ENCODE measurements at places on chromosomes 3 and 15.

DNA sequence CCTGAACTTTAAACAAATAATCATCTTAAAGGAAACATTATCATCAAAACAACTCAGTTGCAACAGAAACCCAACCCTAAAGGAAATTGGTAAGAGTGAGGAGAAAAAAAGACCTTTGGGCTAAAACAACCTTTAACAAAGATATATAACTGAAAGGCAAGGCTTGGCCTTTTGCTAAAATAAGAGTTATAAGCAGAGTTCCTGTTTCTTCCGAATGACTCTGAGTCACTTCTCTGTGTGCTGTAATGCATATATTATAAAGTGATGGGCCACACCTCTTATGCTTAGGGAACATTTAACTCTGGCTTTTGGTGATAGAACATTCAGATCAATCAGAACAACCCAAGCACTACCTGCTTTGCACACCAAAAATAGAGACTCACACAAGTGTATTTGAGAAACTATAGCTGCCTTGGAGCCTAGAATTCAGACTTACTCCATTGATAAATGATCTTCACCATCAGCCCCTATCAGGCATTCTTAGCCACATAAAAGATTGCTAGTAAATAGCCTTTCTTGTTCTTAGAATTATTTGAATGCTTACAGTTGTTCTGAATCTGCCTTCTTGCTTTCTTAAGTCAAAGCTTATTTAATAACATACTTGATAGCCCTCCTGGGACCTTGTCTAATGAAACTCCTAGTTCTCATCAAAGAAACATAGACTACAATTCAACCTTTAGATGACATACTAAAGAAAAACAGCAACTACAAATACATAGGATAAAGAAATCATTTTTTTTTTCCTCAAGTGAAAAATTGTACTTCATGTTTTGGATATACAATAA is 294.2 kb upstream of the SEMA6D start:
- no peak for DNase-seq

GRCh38 chr3:100984308-100984707 is 8.9 kb downstream of the ABI3BP start:
- DNase-seq = no peak

- no peak for DNase-seq
Observed at GRCh38 chr15:70199540-70200410, 102.1 kb upstream of the TLE3 start.

GRCh38 chr15:96064351-96064756 is 266.1 kb upstream of the NR2F2 start:
- no peak for DNase-seq

DNA sequence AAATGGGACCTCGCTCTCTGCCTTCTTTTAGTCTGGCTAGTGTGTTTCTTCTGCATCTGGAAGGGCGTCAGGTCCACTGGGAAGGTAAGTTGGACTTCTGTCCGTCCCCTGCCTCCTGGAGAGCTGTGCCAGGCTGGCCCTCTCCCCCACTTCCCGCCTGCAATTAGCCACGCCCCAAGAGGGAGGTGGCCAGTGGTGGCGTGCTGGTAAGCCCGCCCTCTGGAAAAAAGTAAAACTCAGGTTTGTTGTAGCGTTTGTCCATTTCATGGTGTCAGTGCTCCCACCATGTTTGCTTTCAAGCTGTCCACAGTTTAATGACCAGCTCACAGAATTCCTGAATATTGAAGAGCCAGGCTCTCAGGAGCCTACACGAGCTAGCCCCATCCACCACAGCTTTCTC is 55.6 kb downstream of the SLC6A6 start:
- DNase-seq = no peak

- peak; percentile 2 for DNase-seq
Observed at GRCh38 chr3:62529230-62529629, 155.9 kb upstream of the FEZF2 start.

- no peak for DNase-seq
Observed at GRCh38 chr3:42702066-42702951, at the start of gene HHATL. Gene HHATL, minus strand, starts transcription at chr3:42702798. Its CDS starts 1,972 bp downstream, at chr3:42700826.

DNA sequence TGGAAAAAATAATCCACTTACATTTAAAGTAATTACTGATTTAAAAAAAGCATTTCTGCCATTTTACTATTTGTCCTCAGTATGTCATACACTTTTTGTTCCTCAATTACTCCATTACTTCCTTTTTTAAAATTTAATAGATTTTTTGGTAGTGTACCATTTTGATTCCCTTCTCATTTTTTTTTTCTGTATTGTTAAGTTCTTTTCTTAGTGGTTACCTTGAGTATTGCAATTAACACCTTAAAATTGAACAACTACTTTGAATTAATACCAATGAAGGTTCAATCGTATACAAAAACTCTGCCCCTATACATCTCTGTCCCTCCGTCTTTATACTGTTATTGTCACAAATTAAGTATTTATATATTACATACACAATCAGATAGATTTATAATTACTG is 240.6 kb upstream of the LMCD1 start:
- no peak for DNase-seq

GRCh38 chr15:33807665-33808064 is 160.6 kb upstream of the CHRM5 start:
- DNase-seq = no peak

DNA sequence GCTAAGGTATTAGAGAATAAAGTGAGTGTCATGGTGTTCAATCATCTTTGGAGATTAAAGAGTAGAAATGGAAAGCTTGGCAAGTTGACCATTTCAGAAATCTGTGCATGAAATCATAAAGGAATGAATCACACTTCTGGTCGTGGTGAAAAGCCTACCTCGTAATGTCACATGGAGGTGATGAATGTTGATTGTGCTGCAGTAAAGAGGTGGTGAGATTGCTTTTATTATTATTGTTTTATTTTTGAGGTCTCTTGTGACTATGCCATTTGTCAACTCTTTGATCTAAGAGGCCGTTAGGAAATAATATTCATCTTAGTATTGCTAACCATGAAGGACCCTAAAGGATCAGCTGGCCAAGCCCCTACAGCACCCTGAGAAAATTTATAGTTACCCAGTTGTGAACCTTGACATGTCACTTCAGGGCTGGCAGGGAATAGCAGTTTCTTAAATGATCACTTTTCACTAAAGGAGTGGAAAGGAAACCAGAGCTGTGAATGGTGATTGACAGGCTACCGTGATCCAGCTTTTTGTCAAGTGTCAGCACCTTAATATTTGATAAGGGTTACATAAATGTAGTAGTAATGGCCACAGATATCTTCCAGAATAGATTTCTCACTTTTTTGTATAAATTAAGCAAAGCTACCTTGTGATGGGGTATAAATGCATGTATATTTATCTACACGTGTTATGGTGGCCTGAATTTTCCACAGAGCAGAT is 203.9 kb downstream of the PTPRG start:
- DNase-seq = no peak

DNA sequence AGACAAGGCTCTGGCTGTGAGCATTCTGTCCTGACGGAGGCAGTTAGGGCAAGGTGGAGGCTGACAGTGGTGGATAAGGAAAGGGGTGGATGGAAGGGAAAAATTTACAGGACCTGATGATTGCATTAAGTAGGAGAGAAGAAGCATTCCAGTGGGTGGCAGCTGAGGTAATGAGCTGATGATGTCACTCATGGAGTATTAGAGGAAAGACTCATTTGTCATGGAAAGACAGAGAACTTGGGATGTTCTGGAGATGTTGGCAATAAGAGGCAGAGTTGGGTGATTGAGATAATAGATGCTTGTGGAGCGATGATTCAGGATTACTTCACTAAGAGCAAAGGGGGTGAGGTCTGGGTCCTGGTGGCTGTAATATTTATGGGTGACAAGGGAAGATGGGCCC is 63.6 kb upstream of the SCN5A start:
- DNase-seq = no peak

DNA sequence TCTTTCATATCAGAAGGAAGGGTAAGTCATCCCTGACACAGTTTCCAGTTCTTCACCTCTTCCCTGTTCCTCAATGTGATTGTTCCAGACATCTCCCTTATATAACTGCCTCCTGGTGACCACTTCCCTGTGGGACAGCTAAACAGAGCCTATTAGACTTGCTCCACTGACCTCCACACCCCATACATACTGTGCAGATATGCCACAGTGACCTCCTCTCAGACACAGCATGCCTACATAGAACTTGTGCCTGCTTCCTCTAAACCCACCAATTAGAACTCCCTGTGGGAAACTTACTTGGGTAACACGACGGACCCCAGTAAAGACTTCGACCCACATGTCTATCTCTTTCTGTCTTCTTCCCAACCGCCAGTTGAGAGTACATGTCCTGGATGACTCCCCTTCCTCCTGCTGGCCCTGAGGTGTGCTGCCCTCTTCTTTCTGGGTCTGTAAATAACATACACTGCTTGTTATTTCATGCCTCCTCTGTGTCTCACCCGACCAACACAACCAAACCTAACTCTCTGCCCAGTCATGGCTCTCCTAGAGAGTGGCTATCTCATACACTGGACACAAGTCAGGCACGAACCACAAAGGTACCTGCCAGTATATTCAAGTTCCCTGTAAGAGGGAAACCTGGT is 53.0 kb downstream of the IGSF11 start:
- no peak for DNase-seq

GRCh38 chr15:88003541-88004327 is 252.8 kb downstream of the NTRK3 start:
- DNase-seq = no peak

- DNase-seq = no peak
Observed at GRCh38 chr15:68442041-68442440, 10.1 kb upstream of the ITGA11 start.

DNA sequence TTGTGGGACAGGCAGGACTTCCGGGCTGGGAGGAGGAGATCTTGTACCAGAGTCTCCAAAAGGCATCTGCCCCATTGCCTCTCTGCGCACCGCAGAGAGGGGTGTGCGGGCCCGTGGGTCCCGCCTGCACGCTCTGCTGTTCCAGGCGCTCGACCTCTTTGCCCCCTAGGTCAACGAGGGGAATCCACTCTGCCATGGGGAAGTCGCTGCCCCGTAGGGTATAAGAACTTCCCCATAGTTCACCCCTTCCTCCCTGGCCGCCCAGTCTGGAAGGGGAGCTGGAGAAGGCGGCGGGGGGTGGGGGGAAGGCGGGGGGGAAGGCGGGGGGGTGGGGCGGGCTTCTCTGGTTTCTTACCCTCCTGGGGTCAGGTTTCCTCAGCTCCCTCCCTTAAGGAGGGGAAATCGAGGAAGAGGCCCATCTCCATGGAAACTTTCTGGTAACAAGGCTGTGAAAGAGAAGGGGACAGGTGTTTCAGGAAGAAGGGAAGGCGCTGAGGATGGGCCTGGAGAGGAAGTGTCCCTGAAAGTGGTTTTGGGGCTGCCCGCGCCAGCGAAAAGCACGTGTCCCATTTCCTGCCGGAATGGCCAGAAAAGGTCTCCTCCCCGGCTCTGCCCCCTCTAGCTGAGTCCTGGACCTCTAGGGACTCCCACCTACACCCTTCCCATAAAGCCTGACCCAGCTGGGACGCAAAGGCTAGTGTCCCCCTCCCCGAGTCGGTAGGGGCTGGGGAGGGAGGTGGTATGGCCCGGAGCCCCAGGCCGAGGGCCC is 27.5 kb downstream of the NR1I2 start:
- DNase-seq = no peak

- no peak for DNase-seq
Observed at GRCh38 chr3:142174559-142174958, 25.2 kb upstream of the TFDP2 start.

- DNase-seq = no peak
Observed at GRCh38 chr15:57923750-57924149, 141.8 kb downstream of the ALDH1A2 start.

- no peak for DNase-seq
Observed at GRCh38 chr3:98990657-98991056, 89.2 kb upstream of the DCBLD2 start.

DNA sequence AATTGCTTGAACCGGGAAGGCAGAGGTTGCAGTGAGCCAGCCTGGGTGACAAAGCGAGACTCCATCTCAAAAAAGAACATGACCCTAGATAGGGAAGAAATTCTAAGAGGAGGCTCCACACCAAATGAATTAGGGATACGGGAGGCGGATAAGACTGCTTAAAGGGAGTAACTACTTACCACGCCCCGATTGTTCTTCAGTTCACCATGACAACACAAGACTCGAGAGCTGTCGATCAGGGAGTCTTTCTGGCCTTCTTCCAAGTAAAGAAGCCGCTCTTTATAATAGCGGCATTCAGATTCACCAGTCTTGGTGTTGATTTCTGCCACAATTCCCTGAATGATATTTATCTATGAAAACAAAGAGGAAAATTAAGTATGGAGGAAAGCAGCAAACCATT is 53.9 kb upstream of the TASOR start:
- DNase-seq = no peak

DNA sequence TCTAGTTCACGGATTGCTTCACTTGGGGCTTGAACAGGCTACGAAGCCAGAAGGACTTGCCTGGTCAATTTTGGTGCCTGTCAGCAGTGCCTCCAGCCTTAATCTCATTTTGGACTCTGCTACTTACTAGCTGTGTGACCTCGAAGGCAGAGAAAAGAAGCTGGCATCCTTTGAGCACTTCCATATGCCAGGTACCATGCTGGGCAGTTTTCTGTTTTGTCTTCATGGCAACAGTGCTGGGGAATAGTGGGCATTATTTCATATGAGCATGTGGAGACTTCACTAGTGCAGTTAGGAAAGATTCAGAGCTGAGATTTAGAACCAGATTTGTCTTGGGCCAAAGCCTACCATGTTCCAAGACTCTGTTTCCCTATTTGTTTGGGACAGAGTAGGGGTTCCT is 92.2 kb downstream of the LRTM1 start:
- no peak for DNase-seq

GRCh38 chr3:98782824-98783500 is 19.8 kb downstream of the ST3GAL6 start:
- no peak for DNase-seq

DNA sequence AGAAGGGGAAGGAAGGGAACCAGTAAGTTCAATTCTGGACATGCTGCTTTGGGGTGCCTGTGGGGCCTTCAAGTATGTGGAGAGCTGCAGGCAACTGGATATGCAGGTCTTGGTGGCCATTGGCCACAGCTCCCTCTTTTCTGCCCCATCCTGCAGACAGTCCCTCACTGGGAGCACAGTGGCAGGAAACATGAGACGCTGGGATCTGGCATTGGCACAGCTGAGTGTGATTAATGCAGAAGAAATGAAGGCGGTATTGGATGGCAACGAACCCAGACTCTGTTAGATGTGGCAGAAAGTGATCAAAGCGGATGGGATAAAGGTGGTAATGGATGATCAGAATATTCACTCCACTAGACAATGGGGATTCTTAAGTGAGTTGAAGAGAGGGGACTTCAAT is 23.2 kb upstream of the VPS8 start:
- DNase-seq = no peak

- no peak for DNase-seq
Observed at GRCh38 chr3:86830566-86830965, 160.4 kb downstream of the VGLL3 start.

GRCh38 chr3:27976933-27977332 is 254.8 kb upstream of the EOMES start:
- DNase-seq = peak; percentile 34

GRCh38 chr15:69908590-69909420 is 188.9 kb downstream of the TLE3 start:
- DNase-seq = no peak

DNA sequence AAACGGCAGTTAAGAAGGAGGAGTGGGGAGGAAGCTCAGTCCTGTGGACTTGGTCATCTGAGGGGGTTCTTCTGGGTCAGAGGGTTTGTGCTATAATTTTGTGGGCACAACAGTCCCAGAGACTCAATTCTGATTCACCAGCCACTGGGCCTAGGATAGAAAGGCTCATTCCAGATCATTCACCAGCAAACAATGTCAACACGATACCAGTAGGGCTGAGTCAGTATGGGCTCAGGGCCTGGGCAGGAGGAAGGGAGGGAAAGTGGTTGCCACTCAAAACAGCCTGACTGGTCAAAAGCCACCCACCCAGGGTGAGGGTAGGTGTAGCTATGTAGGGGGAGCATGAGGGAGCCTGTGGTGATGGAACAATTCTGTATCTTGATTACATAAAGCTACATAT is 86.9 kb upstream of the MEX3B start:
- DNase-seq = no peak
